ENCODE measurements at places on chromosomes 5 and 9.

DNA sequence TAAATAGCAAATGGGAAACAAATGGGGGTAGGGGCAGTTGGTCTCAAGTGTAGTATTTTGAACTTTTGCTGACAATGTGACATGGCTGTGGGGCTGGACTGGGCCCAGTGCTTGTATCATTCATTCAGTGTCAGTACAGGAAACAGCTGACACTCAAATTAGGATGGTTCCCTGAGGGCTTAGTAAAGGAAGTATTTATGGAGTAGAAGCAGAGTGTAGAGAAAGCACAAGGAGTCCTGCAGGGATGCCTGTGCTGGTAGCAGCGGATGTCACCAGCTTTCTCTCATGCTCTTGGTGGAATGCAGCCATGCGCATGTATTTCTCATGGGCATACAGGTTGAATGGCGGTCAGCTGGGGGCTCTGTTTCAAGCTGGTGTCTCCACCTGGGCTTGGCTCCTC lies 72.9 kb upstream of the SLC44A1 start:
- peak; percentile 68 for DNase-seq

- DNase-seq, result no peak
Measured at GRCh38 chr5:144950996-144951395, 780.3 kb downstream of the KCTD16 start.

- no peak for DNase-seq
Measured at GRCh38 chr5:76371960-76372322, 31.1 kb upstream of the IQGAP2 start.

DNA sequence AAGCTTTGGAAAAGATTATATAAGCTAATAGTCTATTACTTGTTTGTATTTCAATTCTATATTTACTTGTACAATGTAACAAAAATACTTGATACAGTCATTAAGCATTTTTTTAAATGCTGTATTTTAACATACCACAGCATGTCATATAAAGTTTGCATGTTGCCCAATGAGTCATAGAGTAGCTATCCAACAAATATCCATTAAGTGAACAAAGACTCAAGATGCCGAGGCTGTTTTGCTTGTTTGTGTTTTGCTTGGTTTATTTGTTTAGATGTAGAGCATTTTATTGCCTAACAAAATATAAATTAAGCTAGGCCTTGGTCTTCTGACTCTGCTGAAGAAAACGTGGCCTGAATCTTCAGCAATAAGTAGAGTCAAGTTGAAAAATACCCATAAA lies 1584.3 kb upstream of the NUDT12 start:
- DNase-seq, result no peak

GRCh38 chr5:96459313-96460121 lies 26.5 kb upstream of the PCSK1 start:
- DNase-seq, result peak; percentile 28

- no peak for DNase-seq
Measured at GRCh38 chr5:154862766-154863165, 4.3 kb downstream of the CNOT8 start.

GRCh38 chr5:145942749-145943148 lies 6.4 kb downstream of the SH3RF2 start:
- no peak for DNase-seq

DNA sequence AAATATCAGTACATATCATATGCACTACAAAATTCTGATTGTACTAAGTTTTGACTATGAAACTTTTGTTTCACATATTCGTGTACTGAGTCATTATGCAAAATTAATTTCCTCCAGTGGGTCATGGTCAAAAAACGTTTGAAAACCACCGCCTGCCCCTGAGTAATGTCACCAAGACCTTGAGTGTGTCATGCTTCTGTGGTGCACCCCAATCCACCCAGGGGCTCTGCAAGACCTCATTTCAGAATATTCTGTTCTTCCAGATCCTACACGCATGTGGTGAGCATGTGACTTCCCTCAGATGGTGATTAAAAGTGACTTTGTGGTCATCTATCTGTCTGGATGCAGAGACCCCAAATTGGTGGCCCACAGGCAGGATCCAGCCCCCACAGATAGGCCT lies 31.0 kb downstream of the ABLIM3 start:
- DNase-seq, result no peak

Data from A673 (cell line).